Diencephalon (tissue), 1 donor: ENCODE measurements at places on chromosomes 1 and 21. TPM values are rescaled to one million over a fixed set of nuclear protein-coding genes. Genes with fewer than 3 reads are reported as not detected.

PCAT6 gene
- not detected for total RNA-seq

SHCBP1L gene
- total RNA-seq: 0.23 TPM

BLZF1 gene
- 33.9 TPM for total RNA-seq

TGFB2 gene
- 30.7 TPM for total RNA-seq

PRRX1 gene
- total RNA-seq: 10.6 TPM

LCE6A gene
- total RNA-seq: not detected
